Occipital lobe (tissue), 3 donors: ENCODE measurements at places on chromosomes 5 and 9. TPM values are rescaled to one million over a fixed set of nuclear protein-coding genes. Genes with fewer than 3 reads are reported as not detected.

The LEAP2 gene
- 2.0 TPM for total RNA-seq

The NR2F1-AS1 gene
- total RNA-seq: 109 TPM

The NTNG2 gene
- total RNA-seq: 46.3 TPM

The PCDHB11 gene
- 10.5 TPM for total RNA-seq

The TMEM252 gene
- not detected for total RNA-seq

The ANKRD18A gene
- 6.9 TPM for total RNA-seq

The FOXD4L6 gene
- total RNA-seq: 0.31 TPM

The SHC3 gene
- total RNA-seq: 51.5 TPM

The TTC39B gene
- 6.9 TPM for total RNA-seq

The SLC27A6 gene
- 0.62 TPM for total RNA-seq

The ARHGEF28 gene
- total RNA-seq: 6.7 TPM

The SLC36A3 gene
- total RNA-seq: not detected

The FOXD4 gene
- total RNA-seq: 0.47 TPM

The SLIT3 gene
- 0.78 TPM for total RNA-seq

The HAPLN1 gene
- total RNA-seq: 15.1 TPM

The ADGRD2 gene
- total RNA-seq: not detected

The SLC6A18 gene
- not detected for total RNA-seq

The HRCT1 gene
- total RNA-seq: not detected

The PHF24 gene
- 25.6 TPM for total RNA-seq

The AK8 gene
- 1.1 TPM for total RNA-seq

The TLX3 gene
- total RNA-seq: not detected
